ENCODE measurements at places on chromosomes 12 and 14. TPM values are rescaled to one million over a fixed set of nuclear protein-coding genes. Genes with fewer than 3 reads are reported as not detected.
A peak's percentile ranks its signal among the peaks of the same experiment; 100 is the strongest.

DNA sequence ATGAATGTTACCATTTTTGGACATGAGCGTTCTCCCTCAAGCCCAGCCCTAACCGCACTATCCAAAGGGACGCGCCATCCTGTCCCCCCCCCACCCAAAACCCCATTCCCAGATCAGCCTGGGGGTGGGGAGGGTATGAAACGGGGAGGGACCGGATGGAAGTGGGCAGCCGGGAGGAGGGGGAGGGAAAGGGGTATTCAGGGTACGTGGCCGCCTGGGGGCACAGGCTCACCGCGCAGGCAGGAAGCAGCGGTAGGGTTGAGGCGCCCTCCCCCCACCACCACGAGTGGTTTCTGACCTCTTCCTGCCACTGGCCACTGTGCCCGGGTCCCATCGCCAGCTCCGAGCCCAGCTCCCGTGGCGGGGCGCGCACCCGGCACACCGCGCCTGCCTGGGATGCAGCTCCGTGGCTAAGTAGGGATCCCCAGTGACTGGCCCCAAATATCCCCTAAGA, 1.4 kb downstream of the ACTN1 start:
- DNase-seq: peak; percentile 82

DNA sequence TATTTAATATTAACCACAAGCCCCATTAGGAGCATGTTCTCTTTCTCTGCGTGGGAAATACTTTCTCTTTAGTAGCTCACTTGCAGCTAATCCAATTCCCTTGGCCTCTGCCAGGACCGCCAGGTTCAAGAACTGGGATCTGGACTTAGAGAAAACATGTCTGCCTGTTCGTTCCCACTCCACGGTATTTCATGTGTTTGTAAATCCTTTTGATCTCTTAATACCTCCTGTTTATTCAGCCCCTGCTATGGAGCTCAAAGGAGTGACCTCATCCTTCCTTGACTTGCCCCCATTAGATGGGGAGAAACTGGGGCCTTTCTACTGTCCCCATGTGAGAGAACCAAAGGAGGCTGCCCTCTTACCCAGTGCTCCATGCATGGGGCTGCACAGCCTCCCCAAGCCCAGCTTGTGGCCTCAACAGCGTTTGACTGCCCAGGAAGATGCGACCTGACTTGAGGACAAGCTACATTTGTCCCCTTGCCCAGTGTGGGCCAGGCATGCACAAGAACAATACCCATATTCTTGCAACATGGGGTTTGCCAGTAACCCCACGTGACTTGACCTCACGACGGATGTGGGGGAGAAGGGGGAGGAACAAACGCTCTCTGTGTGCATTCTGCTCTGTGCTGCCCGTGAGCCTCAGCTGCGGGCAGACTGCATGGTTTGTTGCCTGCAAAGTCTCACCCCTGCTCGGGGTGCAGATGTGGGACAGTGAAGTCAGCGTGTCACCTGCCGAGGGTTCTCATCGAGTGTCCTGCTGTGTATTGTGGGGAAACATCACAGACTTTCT, 30.3 kb downstream of the CD9 start:
- peak; percentile 50 for DNase-seq

DNA sequence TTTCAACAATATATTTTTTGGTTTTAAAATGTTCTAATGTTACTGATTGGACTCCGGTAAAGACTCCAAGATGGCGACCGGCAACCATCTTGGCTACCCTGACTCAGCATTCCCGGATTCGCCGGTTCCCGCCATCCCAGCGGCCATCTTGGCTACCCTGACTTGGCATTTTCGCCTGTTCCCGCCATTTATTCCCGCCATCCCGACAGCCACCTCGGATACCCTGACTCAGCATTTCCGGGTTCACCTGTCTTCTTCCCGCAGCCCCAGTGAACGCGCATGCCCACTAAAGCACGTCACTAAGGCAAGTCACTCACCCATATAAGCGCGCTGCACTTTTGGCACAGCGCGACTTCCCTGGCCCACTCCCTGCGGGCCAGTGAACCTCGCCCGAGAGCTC, 9.0 kb upstream of the LRFN5 start:
- DNase-seq: no peak

DNA sequence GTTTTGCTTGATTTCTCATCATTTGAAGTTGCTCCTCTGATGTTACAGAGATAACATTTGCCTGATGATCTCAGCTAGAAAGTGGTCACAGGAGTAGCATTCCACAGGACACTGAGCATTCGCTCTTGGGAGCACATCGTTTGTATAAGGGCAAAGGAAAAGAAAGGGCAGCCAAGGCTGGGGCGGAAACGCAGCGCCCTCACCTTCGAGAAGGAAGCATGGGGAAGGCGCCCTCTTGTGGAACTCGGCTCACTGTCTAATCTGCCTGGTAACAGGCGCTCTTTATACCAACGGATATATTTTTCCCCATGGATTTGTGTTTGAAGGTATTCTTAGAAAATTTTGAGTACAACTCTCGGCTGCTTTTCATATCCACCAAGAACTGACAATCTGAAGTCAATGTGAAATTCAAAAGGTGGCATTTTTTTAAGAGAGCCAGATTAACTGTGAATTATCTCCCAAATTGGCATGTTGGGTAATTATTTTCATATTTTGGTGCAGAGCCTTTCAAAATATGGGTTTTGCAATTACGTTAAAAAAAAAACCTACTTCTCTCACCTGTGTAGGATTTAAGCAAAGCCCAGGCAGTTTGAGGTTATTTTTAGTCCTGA, 172.7 kb downstream of the CAND1 start:
- peak; percentile 83 for DNase-seq

Gene TAS2R9
- not detected for total RNA-seq

Measured in uterus (tissue), 4 donors.